ENCODE measurements at places on chromosomes 16 and 17. TPM values are rescaled to one million over a fixed set of nuclear protein-coding genes. Genes with fewer than 3 reads are reported as not detected.

SPECC1 gene
- 45.2 TPM for total RNA-seq

TMEM100 gene
- 3.9 TPM for total RNA-seq

TAC4 gene
- total RNA-seq, result not detected

ZNF423 gene
- total RNA-seq, result 10.6 TPM

SOST gene
- total RNA-seq, result not detected

AANAT gene
- total RNA-seq, result not detected

TMEM235 gene
- not detected for total RNA-seq

EME1 gene
- total RNA-seq, result 0.74 TPM

KRTAP4-4 gene
- total RNA-seq, result not detected

PLEKHH3 gene
- total RNA-seq, result 2.5 TPM

UTP18 gene
- 35.7 TPM for total RNA-seq

CES5A gene
- total RNA-seq, result not detected

MAPT gene
- total RNA-seq, result 154 TPM

GPRC5B gene
- total RNA-seq, result 37.9 TPM

KRTAP9-7 gene
- not detected for total RNA-seq

RAMP2 gene
- 10.1 TPM for total RNA-seq

CLN3 gene
- total RNA-seq, result 10.6 TPM

FOXJ1 gene
- 4.2 TPM for total RNA-seq
